ENCODE measurements at places on chromosomes 3 and 15. TPM values are rescaled to one million over a fixed set of nuclear protein-coding genes. Genes with fewer than 3 reads are reported as not detected.

- H3K27me3 ChIP-seq: peaks cover 22% of the 10 kb centered on the region
- peak; percentile 63 for DNase-seq
- H3K36me3 ChIP-seq: no peaks in the 10 kb centered on the region
- H3K4me1 ChIP-seq: peaks cover 25% of the 10 kb centered on the region
- no peak within 1 kb of the TSS for H3K27ac ChIP-seq
- peak within 1 kb of the TSS; percentile 60 for H3K4me3 ChIP-seq
Measured at GRCh38 chr15:57591822-57592367, at the start of gene MYZAP. TSS of gene MYZAP (plus strand) at chr15:57591904. CDS start at chr15:57592035, 131 bp downstream.

- DNase-seq: no peak
- no peaks in the 10 kb centered on the region for H3K4me1 ChIP-seq
- H3K4me3 ChIP-seq: no peak overlapping the region
- H3K27me3 ChIP-seq: peaks cover 5% of the 10 kb centered on the region
- H3K36me3 ChIP-seq: no peaks in the 10 kb centered on the region
Measured at GRCh38 chr15:88089731-88090130, 166.8 kb downstream of the NTRK3 start.

The SPTBN5 gene
- total RNA-seq: 1.6 TPM

DNA sequence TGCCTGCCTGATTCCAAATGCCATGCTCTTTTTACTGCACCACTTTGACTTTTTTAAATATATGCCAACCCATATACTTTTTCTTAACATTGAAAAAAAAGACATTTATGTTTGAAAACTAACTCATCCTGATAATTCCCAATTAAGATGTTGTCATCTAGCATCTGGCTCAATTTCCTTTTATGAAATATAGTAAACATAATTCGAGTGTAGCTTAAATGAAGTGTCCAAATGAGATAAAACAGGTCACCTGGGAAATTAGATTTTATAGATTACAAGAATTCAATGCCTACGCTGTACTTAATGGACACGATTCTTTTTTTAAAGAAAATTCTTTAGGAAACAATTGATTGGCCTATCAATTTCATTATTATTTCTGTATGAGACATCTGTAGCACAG lies 2.8 kb downstream of the MDFIC2 start:
- H3K27me3 ChIP-seq: no peaks in the 10 kb centered on the region
- DNase-seq: no peak
- H3K4me3 ChIP-seq: no peak overlapping the region
- no peak overlapping the region for H3K27ac ChIP-seq

The USP13 gene
- 11.9 TPM for total RNA-seq

- no peak overlapping the region for H3K4me3 ChIP-seq
- H3K27ac ChIP-seq: peak overlapping the region; percentile 92
- H3K27me3 ChIP-seq: no peaks in the 10 kb centered on the region
- DNase-seq: peak; percentile 38
Measured at GRCh38 chr3:46960081-46960701, 16.4 kb downstream of the CCDC12 start.

GRCh38 chr15:58497046-58497785 lies 65.4 kb downstream of the LIPC start:
- no peak overlapping the region for H3K4me3 ChIP-seq
- no peak overlapping the region for H3K27ac ChIP-seq
- H3K4me1 ChIP-seq: peaks cover 5% of the 10 kb centered on the region

The RLBP1 gene
- not detected for total RNA-seq

DNA sequence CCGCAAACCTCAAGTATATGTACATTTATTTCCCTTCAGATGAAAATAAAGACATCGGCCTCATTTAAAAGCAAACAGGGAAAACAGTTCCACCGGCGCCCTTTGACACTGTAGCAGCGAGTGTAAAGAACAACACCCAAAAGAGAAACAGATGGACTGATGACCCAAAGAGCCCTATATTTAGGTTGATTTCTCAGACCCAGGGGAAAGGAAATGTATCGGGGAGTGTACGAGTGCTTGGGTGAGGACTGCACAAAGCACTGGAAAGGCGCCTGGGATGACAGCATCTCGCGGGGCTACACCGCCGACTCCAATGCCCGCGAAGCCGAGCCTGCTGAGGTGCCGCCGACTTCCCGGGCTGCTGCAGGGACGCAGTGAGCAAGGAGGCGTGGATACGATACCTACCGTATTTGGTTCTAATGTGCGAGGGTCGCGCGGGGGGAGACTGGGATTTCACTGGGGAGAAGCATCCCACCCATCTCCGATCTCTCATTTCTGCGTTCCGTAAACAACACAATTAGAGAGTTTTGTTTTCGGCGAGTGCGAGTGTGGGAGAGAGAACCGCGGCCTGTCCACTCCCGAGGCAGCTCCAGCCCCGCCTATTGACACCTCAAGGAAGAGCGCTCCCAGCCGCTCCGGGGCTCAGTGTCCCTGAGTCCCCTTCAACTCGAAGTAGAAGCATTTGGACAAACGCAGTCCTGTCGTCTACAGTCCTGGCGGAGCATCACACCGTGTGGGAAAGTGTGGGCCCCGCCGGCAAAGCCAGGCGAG lies 2.0 kb downstream of the MECOM start:
- H3K27ac ChIP-seq: no peak overlapping the region
- H3K4me1 ChIP-seq: peaks cover 37% of the 10 kb centered on the region
- H3K36me3 ChIP-seq: no peaks in the 10 kb centered on the region
- H3K4me3 ChIP-seq: peak overlapping the region; percentile 71

The PP2D1 gene
- not detected for total RNA-seq

DNA sequence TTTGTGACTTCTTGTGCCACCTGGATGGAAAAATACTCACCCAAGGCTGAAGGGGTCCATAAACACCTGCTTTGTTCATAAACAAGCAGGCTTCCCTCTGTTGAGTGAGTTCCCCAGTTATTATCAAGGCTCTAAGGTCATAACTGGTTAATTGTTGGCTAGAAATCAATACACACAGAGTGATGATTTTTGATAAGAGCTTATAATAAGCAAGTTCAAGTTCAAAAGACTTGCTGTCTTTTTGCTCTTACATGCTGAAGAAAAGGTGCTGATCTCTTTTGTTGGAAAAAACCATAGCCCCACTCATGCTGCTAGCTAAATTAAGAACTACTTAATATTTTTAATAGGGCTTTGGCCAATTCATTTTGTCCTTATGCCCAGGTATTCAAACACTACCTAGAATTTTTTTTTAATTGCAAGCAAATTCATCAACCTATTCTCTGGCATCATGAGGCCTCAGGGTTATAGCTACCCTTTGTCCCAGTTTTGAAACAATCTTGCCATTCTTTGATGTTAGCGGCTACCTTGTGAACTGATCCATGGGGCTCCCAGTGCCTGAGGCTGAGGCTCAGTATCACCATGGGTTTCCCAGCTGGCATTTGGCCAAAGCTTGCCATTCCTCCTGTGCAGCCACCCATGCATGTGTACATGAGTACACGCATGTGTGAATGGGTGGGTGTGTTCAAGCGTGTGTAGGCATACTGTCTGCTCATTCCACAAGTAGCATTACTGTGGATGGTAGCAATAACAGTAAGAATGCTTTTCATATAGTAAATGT lies 127.6 kb upstream of the LPP start:
- H3K27me3 ChIP-seq: no peaks in the 10 kb centered on the region
- DNase-seq: no peak
- no peaks in the 10 kb centered on the region for H3K36me3 ChIP-seq
- H3K4me1 ChIP-seq: peaks cover 4% of the 10 kb centered on the region
- no peak overlapping the region for H3K4me3 ChIP-seq

DNA sequence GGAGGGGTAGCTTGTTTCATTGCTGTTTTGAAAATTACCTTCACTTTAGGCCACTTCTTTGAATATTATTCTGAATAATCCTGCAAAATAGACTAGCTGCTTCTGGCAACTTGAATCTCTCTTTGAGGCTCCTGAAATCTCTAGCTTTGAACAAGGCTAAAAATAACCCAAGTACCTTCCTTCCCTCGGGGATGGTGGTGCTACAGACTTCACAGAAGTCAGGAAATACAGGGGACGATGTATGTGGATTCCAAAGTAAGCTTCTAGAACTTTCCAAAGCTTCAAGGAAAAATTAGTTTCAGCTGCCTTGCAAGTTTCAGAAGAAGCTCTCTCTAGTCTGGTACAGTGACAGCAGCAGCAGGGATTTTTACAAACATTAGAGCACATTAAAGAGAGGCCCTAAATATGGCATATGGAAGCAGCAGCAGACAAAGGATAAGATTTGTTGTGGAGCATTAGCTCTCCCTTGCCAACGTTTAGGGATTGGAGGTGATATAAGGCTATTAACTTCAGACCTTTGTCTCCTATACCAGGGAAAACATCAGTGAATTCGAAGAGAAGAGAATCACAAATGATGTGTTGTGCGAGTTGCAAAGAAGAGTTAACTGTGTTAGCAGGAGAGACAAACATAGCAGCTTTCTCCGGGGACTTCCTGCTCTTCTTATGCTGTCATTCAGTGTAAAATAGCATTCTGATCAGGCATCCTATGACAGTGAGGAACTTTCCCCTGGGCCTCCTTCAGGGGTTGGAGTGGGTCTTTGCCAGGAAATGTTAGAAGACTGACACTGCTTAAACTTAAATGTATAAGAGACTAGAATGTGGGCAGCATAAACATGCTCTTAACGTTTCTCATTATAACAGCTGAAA lies 783.0 kb upstream of the ARPP21 start:
- no peak overlapping the region for H3K27ac ChIP-seq
- no peaks in the 10 kb centered on the region for H3K4me1 ChIP-seq
- H3K4me3 ChIP-seq: no peak overlapping the region
- H3K36me3 ChIP-seq: no peaks in the 10 kb centered on the region
- DNase-seq: no peak

DNA sequence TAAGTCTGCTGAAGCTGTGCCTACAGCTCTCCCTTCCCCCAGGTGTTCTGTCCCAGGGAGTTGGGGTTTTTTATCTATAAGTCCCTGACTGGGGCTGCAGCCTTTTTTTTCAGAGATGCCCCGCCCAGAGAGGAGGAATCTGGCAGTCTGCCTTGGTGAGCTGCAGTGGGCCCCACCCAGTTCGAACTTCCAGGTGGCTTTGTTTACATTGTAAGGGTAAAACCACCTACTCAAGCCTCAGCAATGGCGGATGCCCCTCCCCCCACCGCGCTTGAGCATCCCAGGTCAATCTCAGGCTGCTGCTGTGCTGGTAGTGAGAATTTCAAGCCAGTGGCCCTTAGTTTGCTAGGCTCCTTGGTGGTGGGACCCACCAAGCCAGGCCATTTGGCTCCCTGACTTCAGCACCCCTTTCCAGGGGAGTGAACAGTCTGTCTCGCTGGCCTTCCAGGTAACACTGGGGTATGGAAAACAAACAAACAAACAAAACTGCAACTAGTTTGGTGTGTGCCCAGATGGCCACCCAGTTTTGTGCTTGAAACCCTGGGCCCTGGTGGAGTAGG lies 189.4 kb downstream of the MFSD1 start:
- DNase-seq: no peak
- H3K27ac ChIP-seq: no peak overlapping the region
- no peaks in the 10 kb centered on the region for H3K27me3 ChIP-seq
- no peaks in the 10 kb centered on the region for H3K36me3 ChIP-seq
- H3K4me1 ChIP-seq: no peaks in the 10 kb centered on the region

GRCh38 chr3:50982540-50983325 lies 308.0 kb downstream of the DOCK3 start:
- peaks cover 2% of the 10 kb centered on the region for H3K27me3 ChIP-seq
- H3K36me3 ChIP-seq: no peaks in the 10 kb centered on the region
- H3K27ac ChIP-seq: no peak overlapping the region
- H3K4me3 ChIP-seq: no peak overlapping the region
- H3K4me1 ChIP-seq: no peaks in the 10 kb centered on the region

GRCh38 chr3:142694225-142694624 lies 29.6 kb upstream of the TRPC1 start:
- no peak overlapping the region for H3K27ac ChIP-seq
- H3K27me3 ChIP-seq: no peaks in the 10 kb centered on the region
- no peak for DNase-seq
- no peak overlapping the region for H3K4me3 ChIP-seq
- peaks cover 4% of the 10 kb centered on the region for H3K4me1 ChIP-seq

DNA sequence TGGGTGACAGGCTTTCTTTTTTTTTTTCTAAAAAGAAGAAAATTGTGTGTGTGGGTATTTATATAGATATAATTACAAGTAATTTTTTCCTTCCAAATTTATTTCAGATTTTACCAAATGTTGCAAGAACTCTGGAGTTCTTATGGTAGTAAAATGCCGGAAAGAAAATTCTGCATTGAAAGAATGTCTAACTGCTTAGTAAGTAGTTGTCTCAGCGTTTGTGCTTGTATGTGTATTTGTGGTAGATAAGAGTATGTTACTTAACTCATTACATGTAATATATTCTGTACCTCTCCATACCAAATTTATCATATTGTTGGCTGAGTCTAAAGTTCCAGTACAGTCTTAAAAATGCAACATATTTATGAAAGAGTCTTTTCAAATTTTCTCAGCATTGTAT lies 32.3 kb upstream of the ZCWPW2 start:
- no peaks in the 10 kb centered on the region for H3K27me3 ChIP-seq
- no peak for DNase-seq
- peaks cover 6% of the 10 kb centered on the region for H3K4me1 ChIP-seq
- H3K4me3 ChIP-seq: no peak overlapping the region
- H3K27ac ChIP-seq: no peak overlapping the region

- peaks cover 23% of the 10 kb centered on the region for H3K27me3 ChIP-seq
- DNase-seq: peak; percentile 60
- H3K36me3 ChIP-seq: no peaks in the 10 kb centered on the region
- H3K4me3 ChIP-seq: peak within 1 kb of the TSS; percentile 48
Measured at GRCh38 chr3:50503504-50504342, at the start of gene CACNA2D2. TSS of gene CACNA2D2 (minus strand) at chr3:50503634. CDS start at chr3:50503423, 211 bp downstream.

The INO80 gene
- total RNA-seq: 22.8 TPM

DNA sequence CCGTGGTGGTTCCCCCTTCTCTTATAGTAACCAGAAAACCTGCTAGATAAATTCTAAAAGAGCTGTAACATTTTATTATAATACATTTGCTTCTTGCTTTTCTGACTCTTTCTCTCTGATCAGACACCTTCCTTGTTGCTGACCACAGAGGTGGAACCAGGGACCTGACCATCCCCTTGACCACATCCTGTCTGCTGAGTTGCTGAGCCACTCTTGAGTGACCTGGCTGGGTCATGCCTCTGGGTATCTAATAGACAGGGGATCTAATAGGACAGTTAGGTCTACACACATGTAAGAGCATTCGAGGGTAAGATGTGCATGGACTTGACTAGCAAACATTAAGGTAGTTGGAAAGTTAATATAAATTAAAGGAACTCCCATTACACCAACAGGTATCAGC lies 22.8 kb upstream of the TRIM59 start:
- no peak overlapping the region for H3K27ac ChIP-seq
- peaks cover 14% of the 10 kb centered on the region for H3K27me3 ChIP-seq
- no peak overlapping the region for H3K4me3 ChIP-seq
- peaks cover 4% of the 10 kb centered on the region for H3K36me3 ChIP-seq
- H3K4me1 ChIP-seq: no peaks in the 10 kb centered on the region

The TRPM1 gene
- total RNA-seq: not detected

The TM4SF18 gene
- total RNA-seq: not detected

GRCh38 chr15:85764649-85765277 lies 30.0 kb downstream of the KLHL25 start:
- H3K36me3 ChIP-seq: no peaks in the 10 kb centered on the region
- DNase-seq: no peak
- H3K4me3 ChIP-seq: no peak overlapping the region

Measured in activated CD4-positive, alpha-beta memory T cell treated with anti-CD3 and anti-CD28 coated beads for 36 hours (primary cell).